ENCODE measurements at places on chromosomes 6 and 20.

DNA sequence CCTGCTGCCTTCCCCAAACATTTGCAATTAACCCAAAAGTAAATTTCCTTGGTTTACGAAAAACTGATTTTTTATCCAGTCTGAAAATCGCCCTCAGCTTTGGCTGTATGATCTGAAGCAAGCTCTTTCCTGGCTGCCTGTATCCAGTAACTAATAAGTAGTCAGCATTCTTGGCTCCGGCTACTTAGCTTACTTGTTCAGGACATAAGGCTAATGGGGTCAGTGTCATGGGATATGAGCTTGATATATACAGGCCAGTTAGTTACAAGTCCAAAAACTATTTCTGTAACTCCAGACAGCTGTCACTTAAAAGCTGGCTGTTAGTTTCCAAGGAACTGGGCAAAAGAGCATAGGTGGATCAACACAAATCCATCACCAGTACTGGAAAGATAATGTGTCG is 56.2 kb downstream of the KHDC1L start:
- no peak for DNase-seq

DNA sequence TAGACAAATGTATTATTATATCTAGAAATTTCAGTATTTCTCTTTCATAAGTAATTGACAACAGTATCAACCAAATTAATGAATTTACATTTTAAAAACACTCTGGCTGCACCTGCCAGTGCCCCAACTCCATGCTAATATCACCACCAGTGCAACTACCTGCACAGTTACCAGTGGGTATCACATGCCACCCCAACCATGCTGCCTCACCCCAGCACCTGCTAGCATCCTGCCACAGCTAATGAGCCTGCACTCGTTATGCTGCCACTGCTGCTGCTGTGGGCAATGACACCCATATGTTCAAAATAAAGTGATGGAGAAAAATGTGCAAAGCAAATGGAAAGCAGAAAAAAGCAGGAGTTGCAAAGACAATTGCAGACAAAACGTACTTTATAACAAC is 855.9 kb upstream of the MANEA start:
- no peak for DNase-seq

- DNase-seq = no peak
Measured at GRCh38 chr6:101241442-101241841, 152.1 kb upstream of the GRIK2 start.

DNA sequence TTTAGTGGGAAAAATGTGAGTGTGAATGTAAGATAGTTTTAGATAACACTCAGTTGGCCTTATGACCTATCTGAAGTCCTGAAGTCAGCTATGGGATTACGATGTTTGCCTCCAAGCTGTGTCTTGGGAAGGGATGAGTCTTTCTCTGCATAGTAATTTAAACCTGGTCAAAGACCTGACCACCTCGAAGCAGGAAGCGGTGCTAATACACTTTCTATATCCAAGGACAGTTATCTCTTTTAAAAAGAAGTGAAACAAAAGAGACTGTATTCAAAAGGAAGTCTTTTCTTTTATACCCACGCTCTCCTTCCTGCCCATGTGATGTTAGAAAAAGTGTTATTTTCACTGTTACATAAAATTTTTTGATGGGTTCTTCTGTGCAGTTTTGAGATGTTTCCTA is 94.9 kb downstream of the JARID2 start:
- DNase-seq = no peak

GRCh38 chr6:25222006-25222678 is 57.0 kb upstream of the CARMIL1 start:
- DNase-seq = no peak

All from PC-3 (cell line).